ENCODE measurements at places on chromosomes 3 and 15. TPM values are rescaled to one million over a fixed set of nuclear protein-coding genes. Genes with fewer than 3 reads are reported as not detected.

DNA sequence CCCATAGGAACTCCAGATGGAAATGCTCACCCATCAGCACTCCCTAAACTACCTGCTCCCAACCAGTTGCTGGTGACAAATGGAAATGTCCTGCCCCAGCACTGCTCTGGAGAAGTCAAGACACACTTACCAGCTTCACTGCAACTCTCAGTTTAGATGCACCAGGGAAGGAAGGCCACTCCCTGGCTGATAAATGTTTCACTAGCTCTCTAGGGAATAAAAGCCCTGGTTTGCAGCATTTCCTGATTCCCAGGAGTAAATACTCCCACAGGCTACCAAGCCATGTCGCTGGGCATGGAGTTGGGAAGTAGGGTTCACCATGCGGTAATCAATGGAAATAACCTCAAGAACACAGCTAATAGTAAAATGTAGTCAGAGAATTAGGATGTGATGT lies 112.0 kb upstream of the NEO1 start:
- no peaks in the 10 kb centered on the region for H3K4me1 ChIP-seq
- H3K4me3 ChIP-seq = no peak overlapping the region
- no peak for DNase-seq

DNA sequence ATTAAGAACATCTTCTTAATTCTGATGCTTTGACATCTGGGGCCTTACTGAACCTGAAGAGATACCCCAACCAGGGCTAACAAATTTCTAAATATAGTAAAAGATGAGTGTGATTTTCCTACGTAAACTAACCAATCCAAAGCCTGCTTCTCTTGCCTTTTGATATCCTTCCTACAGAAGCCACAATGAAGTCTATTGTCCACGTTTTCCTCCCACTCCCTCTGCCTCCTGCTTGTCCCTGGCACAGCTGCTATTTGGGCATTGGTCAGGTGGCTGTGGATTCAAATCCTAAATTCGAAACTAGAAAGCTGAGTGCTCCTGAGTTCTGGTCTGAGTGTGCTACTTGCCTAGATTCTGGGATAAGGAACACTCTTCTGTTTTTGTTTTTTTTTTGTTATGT lies 17.4 kb upstream of the MKRN3 start:
- H3K36me3 ChIP-seq = no peaks in the 10 kb centered on the region
- H3K4me3 ChIP-seq = no peak overlapping the region
- no peak overlapping the region for H3K27ac ChIP-seq
- no peaks in the 10 kb centered on the region for H3K4me1 ChIP-seq
- H3K27me3 ChIP-seq = no peaks in the 10 kb centered on the region
- no peak for DNase-seq

DNA sequence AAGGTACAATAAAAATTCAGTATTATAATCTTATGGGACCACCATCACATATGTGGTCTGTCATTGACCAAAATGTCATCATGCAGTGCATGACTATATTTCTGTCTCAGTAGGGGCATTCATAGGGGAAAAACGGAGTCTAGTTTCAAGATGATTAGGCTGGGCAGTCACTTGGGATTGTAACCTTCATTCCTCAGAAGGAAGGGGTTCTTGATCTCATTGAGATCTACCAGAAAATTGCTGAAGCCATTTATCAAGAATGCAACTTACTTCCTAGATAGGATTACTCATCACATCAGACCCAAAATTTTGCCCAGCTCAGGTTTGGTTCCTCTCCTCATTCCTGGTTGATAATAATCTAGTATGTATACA lies 37.3 kb downstream of the BTD start:
- peaks cover 28% of the 10 kb centered on the region for H3K4me1 ChIP-seq
- H3K36me3 ChIP-seq = no peaks in the 10 kb centered on the region
- DNase-seq = peak; percentile 60
- no peaks in the 10 kb centered on the region for H3K27me3 ChIP-seq
- no peak overlapping the region for H3K4me3 ChIP-seq
- peak overlapping the region; percentile 30 for H3K27ac ChIP-seq

Gene ITGB5
- total RNA-seq = 135 TPM

Gene UBAP1L
- total RNA-seq = 0.99 TPM

GRCh38 chr15:42591238-42591934 lies 16.0 kb downstream of the STARD9 start:
- H3K27ac ChIP-seq = no peak overlapping the region
- peak; percentile 51 for DNase-seq
- H3K4me1 ChIP-seq = peaks cover 2% of the 10 kb centered on the region
- H3K4me3 ChIP-seq = no peak overlapping the region

GRCh38 chr3:44958386-44958785 lies 17.6 kb downstream of the ZDHHC3 start:
- no peak overlapping the region for H3K4me3 ChIP-seq
- no peak overlapping the region for H3K27ac ChIP-seq
- peaks cover 5% of the 10 kb centered on the region for H3K36me3 ChIP-seq

GRCh38 chr3:172616031-172616461 lies 92.8 kb upstream of the TNFSF10 start:
- no peaks in the 10 kb centered on the region for H3K4me1 ChIP-seq
- DNase-seq = peak; percentile 30
- H3K27ac ChIP-seq = no peak overlapping the region
- H3K4me3 ChIP-seq = no peak overlapping the region

DNA sequence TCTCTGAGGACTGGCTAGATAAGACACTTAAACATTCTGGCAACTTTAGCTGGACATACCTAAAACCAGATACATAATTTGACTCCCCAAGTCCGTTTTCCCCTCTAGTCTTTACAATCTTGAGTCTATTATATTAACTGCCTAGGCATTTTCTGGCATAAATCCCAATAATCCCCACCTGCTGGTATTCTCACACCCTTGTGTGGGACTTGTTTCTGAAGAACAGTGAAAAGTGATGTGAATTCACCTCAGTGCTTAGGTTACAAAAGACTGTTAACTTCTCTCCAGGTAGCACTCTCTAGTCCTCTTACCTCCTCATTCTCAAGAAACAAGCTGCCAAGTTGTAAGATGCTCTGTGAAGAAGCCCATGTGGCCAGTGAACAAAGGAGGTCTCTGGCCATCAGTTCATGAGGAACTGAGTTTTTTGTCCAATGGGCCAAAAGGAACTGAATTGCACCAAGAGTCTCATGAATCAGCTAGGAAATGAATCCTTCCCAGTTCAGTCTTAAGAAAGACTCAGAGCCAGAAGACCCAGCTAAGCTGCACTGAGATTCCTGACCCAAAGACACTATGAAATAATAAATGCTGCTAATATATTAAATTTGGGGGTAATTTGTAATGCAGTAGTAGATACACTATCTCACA lies 4.1 kb downstream of the OSBPL11 start:
- no peak overlapping the region for H3K27ac ChIP-seq
- peaks cover 5% of the 10 kb centered on the region for H3K4me1 ChIP-seq
- no peak for DNase-seq
- no peaks in the 10 kb centered on the region for H3K36me3 ChIP-seq
- H3K27me3 ChIP-seq = no peaks in the 10 kb centered on the region
- no peak overlapping the region for H3K4me3 ChIP-seq

- no peaks in the 10 kb centered on the region for H3K27me3 ChIP-seq
- no peak overlapping the region for H3K4me3 ChIP-seq
- DNase-seq = peak; percentile 89
- peak overlapping the region; percentile 89 for H3K27ac ChIP-seq
- peaks cover 36% of the 10 kb centered on the region for H3K4me1 ChIP-seq
Observed at GRCh38 chr15:101207867-101208288, 44.0 kb downstream of the CHSY1 start.

DNA sequence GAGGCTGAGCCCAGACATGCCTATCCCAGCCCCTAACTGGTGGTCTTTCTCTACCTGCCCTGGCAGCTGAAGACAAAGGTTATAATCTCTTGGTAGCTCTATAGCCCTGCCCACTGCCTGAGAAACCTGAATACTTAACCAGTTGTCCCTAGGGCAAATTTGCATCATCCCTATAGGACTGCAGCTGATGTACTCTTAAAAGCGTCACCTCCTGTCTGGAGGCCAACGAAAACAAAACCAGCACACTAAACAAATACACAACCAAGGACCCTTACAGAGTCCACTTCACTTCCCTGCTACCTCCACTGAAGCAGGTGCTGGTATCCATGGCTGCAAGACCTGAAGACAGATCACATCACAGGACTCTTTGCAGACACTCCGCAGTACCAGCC lies 98.0 kb downstream of the KCNAB1 start:
- no peaks in the 10 kb centered on the region for H3K4me1 ChIP-seq
- H3K27ac ChIP-seq = no peak overlapping the region
- no peak overlapping the region for H3K4me3 ChIP-seq
- H3K27me3 ChIP-seq = no peaks in the 10 kb centered on the region
- DNase-seq = peak; percentile 52
- H3K36me3 ChIP-seq = no peaks in the 10 kb centered on the region

- no peak overlapping the region for H3K27ac ChIP-seq
- H3K4me3 ChIP-seq = no peak overlapping the region
- H3K36me3 ChIP-seq = no peaks in the 10 kb centered on the region
- no peaks in the 10 kb centered on the region for H3K27me3 ChIP-seq
- no peaks in the 10 kb centered on the region for H3K4me1 ChIP-seq
- DNase-seq = no peak
Observed at GRCh38 chr15:66514586-66514985, 9.5 kb downstream of the ZWILCH start.

Gene ADGRG7
- not detected for total RNA-seq
